ENCODE measurements at places on chromosomes 16 and 17.

DNA sequence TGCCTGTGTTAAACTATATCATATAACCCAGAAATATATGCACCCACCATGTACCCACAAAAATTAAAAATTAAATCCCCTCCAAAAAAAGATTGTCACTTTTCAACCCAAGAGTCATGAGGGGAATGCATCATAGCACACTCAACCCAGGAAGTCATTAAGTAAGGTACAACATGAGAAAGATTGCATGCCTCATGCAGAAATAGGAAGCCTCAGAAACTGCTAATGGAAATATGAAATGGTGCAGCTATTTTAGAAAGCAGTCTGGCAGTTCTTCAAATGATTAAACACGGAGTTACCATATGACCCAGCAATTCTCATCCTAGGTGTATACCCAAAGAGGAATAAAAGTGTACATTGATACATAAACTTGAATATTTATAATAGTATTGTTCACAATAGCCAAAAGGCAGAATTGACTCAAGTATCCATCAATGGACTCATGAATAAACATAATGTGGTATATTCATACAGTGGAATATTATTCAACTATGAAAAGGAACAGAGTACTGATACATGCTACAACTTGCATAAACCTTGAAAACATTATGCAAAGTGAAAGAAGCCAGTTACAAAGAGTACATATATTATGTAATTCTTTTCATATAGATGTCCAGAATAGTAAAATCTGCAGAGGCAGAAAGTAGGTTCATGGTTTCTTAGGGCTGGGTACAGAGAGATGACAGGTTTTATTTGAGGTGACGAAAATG lies 70.4 kb downstream of the TMEM100 start:
- DNase-seq: no peak

DNA sequence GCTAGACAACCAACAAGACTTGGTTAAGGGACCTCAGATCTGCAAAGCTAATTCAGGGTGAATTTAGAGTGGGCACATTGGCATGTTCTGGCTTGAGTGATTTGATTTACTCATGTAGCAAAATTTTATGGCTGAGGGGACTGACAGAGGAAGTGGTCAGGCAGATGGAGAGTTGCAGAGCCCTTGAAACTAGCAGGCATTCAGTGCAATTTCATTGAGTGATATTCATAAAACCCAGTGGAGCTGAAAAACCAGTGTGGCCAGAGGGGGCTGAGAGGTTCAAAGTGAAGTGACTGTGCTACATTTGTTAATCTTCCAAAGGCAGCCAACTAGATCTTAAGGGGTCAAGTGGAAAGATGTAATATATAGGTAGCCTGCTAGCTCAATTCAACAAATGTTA lies 2.2 kb upstream of the TMEM94 start:
- DNase-seq: no peak

GRCh38 chr17:35080536-35080935 lies 17.0 kb upstream of the RFFL start:
- no peak for DNase-seq

GRCh38 chr17:40696651-40697072 lies 6.9 kb downstream of the KRT24 start:
- DNase-seq: no peak

DNA sequence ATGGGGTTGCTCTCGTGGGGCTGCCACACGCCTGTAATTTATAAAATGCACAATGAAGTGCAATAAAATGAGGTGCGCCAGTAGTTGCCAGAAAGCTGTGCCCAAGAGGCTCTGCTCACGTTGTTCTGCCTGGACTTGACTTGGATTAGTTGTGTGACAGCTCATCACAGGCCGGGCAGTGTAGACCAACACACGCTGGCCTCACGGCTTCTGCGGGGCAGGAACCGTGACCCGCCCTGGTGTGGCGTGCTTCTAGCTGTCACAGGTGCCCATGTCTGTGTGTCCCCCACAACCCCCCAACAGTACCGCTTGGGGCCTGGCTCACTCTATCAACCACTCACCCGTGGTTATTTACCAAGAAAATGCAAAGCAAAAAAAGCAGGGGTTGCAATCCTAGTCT lies 112.2 kb upstream of the ZNF750 start:
- DNase-seq: no peak

DNA sequence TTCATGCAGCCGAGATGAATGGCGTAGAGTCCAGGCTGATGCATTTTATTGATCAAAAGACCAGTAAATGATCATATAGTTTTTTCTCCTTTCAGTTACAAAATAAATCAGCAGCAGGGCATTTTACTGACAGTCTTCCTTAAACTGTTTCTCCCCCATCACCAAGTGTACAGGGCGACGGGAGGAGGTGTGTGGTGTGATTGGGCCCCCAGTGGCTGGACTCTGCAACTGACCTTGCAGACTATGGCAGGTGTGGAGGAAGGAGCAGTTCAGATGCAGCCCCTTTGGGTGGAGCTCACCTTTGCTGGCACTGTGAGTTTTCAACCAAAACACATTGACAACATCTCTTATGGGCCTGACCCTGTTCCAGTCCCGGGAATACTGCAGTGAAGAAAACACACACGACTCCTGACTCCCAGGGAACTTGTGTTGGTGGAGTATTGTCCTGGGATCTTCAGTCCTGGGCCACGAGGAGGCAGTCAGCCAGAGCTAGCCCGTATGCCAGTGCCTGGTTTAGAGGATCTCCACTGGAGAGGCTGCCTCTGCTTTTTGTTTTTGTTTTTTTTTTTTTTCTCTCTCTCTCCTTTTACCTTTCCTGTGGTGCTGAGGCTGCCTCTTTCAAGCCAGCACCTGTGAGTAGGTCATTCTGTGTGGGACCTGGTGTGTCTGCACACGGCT lies 29.8 kb downstream of the KIAA0513 start:
- no peak for DNase-seq

GRCh38 chr16:66651474-66651765 lies 45.1 kb downstream of the CMTM4 start:
- no peak for DNase-seq

DNA sequence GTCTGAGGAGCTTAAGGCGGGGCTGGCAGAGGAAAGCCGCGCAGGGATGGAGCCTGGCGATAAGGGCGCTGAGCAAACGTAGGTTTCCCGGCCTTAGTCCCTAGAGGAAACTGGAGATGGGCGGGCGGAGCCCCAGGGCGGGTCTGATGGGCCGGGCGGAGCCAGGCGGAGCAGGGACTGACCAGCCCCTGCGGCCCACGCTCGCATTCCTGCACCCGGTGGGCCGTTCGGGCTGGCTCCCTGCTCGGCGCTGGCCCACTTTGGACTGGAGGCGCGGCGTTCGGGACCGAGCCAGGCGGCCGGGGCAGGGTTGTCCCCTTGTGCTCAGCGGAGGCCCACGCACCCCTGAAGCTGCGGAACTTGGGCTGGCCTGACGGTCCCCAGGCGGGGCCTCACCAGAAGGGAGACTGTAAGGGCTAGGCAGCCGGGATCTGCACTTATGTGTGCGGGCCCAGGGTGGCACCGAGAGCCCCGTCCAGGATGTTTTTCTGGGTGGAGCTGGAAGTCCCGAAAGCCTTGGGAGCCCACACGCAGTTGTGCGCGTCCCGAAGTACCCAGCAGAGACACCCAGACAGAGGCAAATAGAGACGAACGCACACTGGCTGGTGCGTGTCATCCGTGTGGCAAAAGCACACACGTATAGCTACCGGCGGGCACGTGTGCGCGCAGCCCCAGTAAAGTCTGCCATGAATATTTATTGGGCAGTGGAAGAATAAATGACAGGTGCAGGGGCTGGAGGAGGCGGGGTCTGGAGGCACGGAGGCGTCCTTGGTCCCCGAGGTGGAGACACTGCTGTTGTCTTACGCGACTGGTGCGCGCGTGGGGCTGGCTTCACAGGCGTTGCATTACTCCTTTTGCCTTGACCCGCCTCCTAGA lies 1.4 kb downstream of the PYDC1 start:
- no peak for DNase-seq

GRCh38 chr16:55495616-55496289 lies 13.1 kb upstream of the LPCAT2 start:
- DNase-seq: no peak

- DNase-seq: no peak
These were observed 170.2 kb downstream of the RAB11FIP4 start for GRCh38 chr17:31561469-31562375.

- no peak for DNase-seq
These were observed 536.3 kb upstream of the EEF2KMT start for GRCh38 chr16:5633845-5634440.

DNA sequence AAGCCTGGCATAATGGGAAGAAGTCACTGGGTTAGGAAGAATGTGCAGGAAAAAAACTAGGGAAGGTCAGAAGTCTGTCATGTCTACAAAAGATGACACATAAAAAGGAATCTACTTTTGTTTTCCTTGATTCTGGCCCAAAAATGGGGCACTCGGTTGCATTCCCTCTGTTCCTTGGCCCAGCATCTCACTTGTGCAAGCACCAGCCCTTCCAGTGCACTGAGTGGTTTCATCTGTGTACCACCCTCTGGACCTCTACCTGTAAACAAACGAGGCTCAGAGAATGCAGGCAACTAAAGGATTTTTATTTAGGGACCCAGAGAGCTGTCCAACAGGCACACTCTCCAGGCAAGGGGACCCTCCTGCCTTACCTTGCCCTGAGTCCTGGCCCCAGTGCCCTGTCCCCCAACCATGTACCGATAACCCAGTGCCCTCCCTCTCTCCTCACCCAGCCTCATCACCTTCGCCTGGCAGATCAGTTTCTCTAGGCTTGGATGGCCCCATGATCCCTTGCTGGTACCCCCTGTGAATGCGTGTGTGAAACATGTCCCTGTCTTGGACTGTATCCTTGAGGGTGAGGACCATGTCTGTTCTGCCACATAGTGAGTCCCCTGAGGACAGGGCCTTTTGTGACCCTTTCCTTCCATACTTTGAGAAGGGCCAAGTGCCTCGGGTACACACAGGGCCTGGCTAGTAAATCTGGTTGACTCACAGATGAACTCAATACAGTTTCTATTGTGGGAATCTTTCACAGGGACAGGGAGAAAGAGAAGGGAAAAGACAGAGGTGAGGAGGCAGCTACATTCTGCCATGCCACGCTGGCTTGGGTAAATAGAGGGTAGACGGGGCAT lies 13.3 kb downstream of the NXPH3 start:
- no peak for DNase-seq

- no peak for DNase-seq
These were observed 311.1 kb downstream of the XYLT1 start for GRCh38 chr16:17159617-17160016.

- DNase-seq: peak; percentile 62
These were observed at the start of gene PRRT2 for GRCh38 chr16:29811896-29812665. TSS of gene PRRT2 (plus strand) at chr16:29812193. CDS start at chr16:29813055, 862 bp downstream.

- DNase-seq: no peak
These were observed 826.2 kb downstream of the CDH8 start for GRCh38 chr16:61210076-61210475.

DNA sequence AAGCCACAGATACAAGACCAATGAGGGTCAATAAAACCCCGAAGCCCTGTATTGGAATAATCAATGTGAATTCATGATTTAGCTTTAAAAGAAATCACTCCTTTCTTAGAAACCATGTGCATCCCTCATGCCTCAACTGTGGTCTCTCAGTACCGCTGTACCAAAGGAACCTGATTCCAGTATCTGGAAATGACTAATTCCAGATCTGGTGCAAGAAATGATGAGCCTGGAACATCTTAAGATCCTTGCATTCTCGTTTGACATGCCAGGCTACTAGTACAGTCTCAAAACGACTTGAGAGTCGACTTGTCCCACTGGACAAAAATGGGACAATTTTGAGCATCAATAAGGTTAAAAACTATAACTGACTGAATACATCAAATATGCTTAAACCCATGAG lies 21.2 kb downstream of the USP31 start:
- DNase-seq: no peak
